CD4-positive, alpha-beta T cell treated with Interferon alpha-2 for 1 hour (primary cell): ENCODE measurements at places on chromosomes 2 and 18.

DNA sequence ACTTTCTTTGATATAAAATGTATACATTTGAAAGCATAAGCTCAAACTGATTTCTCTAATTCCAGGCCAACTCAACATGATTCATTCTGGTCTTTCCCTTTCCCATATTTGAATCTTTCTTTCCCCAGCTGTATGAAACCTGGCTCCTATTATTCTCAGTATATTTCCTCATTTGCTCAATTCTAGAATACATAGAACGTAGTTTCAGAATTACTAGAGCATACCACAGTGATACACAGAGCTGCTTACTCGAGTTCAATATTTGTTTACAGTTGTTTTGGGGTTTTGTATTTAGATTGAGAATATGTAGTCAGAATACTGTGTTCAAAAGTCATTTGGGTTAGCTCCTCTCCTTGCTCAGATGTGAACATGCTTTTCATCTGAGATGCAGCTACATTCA lies 43.0 kb downstream of the TNFRSF11A start:
- DNase-seq: no peak

DNA sequence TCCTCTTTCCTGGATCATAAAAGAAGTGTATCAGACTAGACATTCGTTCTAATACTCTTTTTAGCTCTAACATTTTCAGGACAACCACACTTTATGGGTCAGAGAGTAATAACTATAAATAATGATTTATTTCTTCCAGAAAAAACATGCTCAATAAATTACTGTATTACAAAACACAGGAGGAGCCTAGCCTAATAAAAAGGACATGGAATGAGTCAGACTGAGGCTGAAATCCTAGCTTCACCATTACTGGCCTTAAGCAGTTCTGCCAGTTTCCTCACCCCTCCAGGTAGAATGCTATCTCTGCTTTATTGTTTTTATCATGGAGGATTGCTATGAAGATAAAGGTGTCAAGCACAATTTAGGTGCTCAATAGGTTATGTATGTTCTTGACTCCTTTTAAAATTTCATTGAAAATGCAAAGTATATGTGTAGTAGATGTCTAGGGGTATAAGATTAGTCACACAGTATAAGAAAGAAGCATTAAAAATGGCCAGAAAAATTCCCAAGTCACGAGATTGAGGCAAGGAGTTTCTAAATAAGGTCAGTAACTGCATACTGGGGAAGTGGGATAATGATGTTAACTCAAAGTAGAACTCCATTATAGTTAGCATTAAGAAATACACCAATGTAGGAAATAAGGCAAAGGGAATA lies 105.5 kb upstream of the NEUROD1 start:
- DNase-seq: no peak

- no peak for DNase-seq
These were observed 32.9 kb upstream of the PPM1B start for GRCh38 chr2:44135771-44136170.

DNA sequence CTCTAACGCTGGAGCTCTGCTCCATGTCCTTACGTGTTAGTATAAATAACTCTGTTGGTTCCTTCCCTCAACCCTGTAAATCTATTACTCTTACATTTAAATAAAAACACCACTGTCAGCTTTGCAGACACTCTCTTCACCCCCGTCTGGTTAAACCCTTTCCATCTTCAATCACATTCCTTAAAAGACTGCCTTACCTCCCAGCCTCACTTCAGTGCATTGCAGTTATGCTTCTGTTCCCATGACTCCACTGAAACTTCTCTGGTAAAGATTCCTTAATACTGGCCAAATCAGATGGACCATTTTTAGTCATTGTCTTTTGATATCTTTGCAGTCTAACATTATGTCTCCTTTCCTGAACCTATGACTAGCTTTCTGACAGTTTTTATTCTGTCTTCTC lies 61.7 kb downstream of the EML4 start:
- no peak for DNase-seq

GRCh38 chr18:26579941-26580618 lies 31.7 kb upstream of the KCTD1 start:
- DNase-seq: no peak

- no peak for DNase-seq
These were observed 18.0 kb downstream of the FBXO41 start for GRCh38 chr2:73266061-73266901.

DNA sequence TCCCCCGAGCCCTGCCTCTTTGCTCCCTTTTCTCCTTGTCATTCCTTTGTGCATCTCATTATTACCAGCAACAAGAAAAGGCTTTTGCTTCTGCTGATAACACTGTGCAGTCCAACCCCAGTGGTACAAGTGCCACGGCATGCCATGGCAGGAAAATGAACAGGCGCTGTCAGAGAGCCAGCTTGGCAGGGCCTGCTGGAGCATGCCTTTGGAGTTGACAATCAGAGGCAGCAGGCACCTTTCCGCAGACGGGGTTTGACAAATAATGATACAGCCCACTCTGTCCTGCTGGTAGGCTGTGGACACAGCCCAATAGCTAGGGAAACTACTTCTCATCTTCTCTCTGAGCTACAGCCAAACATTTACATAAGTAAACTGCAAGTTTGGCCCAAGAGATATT lies 243.9 kb upstream of the LRRTM1 start:
- DNase-seq: no peak

- DNase-seq: no peak
These were observed 198.9 kb downstream of the AGAP1 start for GRCh38 chr2:235692671-235693171.

DNA sequence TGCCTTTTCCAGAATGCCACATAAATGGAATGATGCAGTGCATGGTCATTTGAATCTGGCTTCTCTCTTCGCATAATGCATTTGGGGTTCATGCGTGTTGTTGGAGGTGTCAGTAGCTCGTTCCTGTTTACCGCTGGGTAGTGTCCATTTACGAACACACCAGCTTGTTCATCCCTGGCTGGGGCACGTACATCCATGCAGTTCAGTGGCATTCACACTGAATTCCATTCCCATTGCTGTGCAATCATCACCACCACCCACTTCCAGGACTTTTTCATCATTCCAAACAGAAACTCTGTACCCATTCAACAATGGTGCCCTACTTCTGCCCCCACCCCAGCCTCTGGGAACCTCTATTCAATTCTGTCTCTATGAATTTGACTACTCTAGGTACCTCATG lies 14.7 kb upstream of the CIDEA start:
- no peak for DNase-seq
